Activated CD8-positive, alpha-beta memory T cell treated with anti-CD3 and anti-CD28 coated beads for 48 hours (primary cell): ENCODE measurements at places on chromosomes 13 and 19.

DNA sequence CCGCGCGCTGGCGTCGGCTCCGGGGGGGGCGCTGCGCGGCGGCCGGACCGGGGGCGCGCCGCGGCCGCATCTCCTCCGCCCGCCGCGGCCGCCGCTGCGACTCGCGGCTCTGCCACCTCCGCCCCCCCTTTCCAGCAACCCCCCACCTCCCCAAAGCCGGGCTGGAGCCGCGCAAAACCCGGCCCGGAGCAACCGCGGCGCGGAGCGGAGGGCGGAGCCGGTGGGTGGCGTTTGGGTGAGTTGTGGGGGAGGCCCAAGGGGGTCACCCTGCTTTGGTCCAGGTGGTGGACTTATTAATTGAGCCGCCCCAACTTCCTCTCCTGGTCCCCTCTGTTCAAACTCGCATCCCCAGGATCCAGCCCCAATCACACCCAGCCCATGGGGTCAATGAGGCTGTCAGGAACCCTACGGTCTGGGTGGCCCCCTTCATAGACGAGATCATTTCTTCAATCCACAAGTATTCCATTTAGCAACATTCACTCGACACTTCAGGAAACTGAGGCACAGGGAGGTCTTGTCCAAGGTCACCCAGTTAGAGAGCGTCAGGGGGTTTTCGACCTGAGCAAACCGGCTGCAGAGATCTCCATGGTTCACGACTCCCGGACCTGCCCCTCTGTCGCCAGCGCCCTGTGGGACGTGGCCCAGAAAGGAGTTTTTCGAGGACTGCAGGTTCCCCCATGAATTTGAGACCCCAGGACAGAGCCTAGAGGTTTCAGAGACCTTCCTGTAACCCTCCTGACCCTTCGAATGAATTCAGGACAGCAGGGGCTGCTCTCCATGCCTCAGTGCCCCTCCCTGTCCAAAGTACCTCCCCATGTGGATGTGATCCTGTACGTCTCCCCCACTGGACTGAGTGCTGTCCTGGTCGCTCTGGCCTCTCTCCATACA lies 22.4 kb upstream of the SEMA6B start:
- DNase-seq: no peak

DNA sequence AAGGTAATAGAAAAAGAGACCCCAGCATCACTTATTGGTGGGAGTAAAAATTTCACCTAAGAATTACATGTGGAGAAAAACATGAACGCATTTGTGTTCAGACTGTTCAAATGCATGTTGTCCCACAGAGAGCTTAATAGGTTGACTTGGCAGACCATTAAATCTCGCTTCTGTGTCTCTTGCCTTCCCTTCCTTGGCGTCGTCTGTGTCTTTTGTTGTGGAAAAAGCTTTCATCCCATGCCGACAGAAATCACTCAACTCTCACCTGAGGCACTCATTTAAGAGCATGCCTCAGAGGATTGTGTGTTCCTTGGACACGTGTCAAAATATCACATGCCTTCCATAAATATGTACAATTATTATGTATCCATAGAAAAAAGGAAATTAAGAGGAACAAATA lies 24.4 kb upstream of the CACNA1A start:
- DNase-seq: no peak

DNA sequence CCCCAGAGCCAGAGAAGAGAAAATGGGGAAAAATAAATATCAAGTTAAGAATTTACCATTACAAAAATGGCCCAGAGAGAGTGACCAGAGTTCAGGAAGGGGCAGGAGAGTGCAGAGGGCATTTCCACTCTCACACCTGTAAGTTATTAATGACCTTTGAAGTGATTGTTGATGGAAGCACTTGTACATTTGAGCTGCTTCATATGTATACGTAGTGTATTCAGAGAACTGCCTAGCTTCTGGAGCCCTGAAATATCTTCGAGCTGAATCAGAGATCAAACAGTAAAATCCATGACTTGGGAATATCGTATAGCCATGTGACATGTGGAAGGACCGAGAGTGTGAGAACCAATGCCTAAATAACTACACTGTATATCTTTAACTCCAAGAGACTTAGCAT lies 49.2 kb upstream of the PCCA start:
- no peak for DNase-seq

DNA sequence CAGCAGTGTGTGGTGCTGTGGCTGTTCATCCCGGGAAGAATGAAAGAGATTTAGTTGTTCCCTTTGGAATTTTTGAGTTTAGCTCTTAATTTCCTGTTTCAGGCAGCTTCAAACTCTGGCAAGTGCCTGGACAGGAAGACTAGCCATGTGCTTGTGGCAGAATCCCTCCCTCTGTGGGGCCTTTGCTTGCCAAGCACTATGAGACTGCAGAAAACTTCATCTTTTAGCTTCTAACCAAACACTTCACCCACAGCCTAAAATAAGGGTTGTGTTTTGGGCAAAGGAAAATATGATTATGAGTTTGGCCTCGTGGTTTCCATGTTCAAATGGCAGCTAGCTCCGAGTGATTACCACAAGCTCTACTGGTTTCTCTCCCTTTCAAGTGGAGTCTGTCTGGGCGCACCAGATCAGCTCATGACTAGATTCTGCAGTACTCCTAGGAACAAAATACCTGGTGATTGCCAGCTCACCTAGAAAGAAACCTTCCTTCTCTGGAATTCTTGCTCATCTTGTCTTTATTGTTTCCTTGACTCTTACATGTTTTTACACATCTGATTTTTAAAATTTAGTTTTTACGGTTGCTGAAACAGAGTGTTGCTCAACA lies 707.5 kb downstream of the SLITRK6 start:
- no peak for DNase-seq

- no peak for DNase-seq
Measured at GRCh38 chr13:81597101-81597500, 1256.2 kb upstream of the SPRY2 start.

DNA sequence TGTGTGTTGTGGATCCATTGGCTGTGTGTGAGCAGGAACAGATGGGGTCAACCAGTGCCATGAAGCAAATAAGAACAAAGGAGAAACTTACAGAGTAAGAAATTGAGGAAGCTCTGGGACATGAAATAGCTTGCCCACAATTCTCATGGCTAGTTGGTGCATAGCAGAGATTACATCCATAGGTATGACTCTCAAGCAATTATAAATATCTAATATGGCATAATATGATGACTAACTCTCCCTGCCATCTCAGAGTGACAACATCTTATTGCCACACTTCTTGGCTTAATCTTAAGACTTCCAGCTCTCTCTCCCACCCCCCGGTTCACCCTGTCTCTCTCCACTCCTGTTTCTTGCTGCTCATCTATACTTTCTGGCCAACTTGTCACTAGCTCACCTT lies 53.3 kb downstream of the OXGR1 start:
- DNase-seq: no peak

DNA sequence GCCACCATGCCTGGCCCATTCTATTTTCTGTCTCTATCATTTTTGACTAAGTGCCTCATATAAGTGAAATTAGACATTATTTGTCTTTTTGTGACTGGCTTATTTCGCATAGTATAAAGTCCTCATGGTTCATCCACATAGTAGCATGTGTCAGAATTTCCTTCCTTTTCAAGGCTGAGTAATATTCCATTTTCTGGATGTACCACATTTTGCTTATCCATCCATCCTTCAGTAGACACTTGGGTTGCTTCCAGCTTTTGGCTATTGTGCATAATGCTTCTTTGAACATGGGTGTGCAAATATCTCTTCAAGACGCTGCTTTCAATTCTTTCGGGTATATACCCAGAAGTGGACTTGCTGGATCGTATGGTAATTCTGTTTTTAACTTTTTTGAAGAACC lies 51.5 kb upstream of the USE1 start:
- DNase-seq: no peak

GRCh38 chr13:102593466-102593865 lies 3.3 kb upstream of the TPP2 start:
- DNase-seq: no peak

- no peak for DNase-seq
Measured at GRCh38 chr13:43804461-43805070, 17.8 kb upstream of the ENOX1 start.
